Left colon (tissue), 2 donors: ENCODE measurements at places on chromosomes 16 and 17. TPM values are rescaled to one million over a fixed set of nuclear protein-coding genes. Genes with fewer than 3 reads are reported as not detected.

The SLFN14 gene
- total RNA-seq = not detected

The PALB2 gene
- 6.8 TPM for total RNA-seq

The LHX1 gene
- total RNA-seq = not detected

The TOB1 gene
- 175 TPM for total RNA-seq

The CRHR1 gene
- total RNA-seq = not detected

The CLEC10A gene
- total RNA-seq = 4.2 TPM

The CCL4 gene
- total RNA-seq = 4.5 TPM

The HOXB3 gene
- total RNA-seq = 35.8 TPM

The KRTAP3-1 gene
- total RNA-seq = not detected

The MLKL gene
- 24.4 TPM for total RNA-seq

The NOG gene
- total RNA-seq = 0.22 TPM

The IL21R gene
- 1.0 TPM for total RNA-seq

The ZSCAN10 gene
- not detected for total RNA-seq

The TM4SF5 gene
- 26.9 TPM for total RNA-seq

The CAPN15 gene
- total RNA-seq = 98.8 TPM

The TBC1D3D gene
- total RNA-seq = 0.58 TPM

The HBA2 gene
- total RNA-seq = 14.0 TPM

The G6PC1 gene
- not detected for total RNA-seq
